ENCODE measurements at places on chromosomes 6 and 20. TPM values are rescaled to one million over a fixed set of nuclear protein-coding genes. Genes with fewer than 3 reads are reported as not detected.

Gene DYNLT2
- 3.9 TPM for total RNA-seq

Gene MYBL2
- total RNA-seq, result 3.0 TPM

Gene SNX5
- 132 TPM for total RNA-seq

Gene MATN4
- total RNA-seq, result not detected

Gene UBE2V1
- total RNA-seq, result 102 TPM

Gene LINC00237
- total RNA-seq, result not detected

Gene STX11
- total RNA-seq, result 11.6 TPM

Gene SLC17A3
- not detected for total RNA-seq

Gene ID4
- 2.8 TPM for total RNA-seq

Gene OPRL1
- total RNA-seq, result 0.27 TPM

Gene ADGB
- not detected for total RNA-seq

Gene GLP1R
- total RNA-seq, result not detected

Gene HMGN3
- 9.8 TPM for total RNA-seq

DNA sequence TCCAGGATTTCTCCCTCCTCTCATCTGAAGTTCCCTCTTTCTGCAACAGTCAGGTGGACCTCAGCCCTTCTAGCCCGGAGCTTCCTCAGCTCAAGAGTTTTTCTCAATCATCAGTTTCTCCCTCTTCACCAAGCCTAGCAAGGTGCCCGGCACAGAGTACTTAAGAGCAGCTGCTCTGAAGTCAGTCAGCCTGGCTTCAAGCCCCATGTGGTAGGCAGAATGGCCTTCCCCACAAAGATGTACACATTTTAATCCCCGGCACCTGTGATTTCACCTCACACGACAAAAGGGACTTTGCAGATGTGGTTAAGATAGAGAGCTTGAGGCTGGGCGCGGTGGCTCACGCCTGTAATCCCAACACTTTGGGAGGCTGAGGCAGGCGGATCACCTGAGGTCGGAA is 15.1 kb upstream of the RBPJL start:
- no peak for DNase-seq

- no peak for DNase-seq
Observed at GRCh38 chr20:12371990-12372389, 454.3 kb downstream of the BTBD3 start.

DNA sequence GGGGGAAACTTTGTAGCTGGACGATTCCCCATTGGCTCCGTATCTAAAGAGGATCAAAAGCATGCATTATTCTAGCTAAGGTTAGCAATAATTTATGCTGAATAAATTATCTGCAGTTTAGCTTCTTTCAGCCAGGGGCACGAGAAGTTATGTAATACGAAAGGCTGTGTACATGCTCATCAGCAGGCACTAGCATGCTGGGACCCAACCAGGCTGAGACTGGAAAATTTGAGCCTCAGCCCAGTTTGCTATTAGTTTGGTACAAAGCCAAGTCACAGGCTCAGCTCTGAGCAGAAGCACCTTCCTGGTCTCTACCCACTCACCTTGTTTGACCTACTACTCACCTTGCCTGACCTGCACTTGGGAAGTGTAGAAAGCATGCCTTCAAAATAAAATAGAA is 328.1 kb upstream of the ARID1B start:
- no peak for DNase-seq

DNA sequence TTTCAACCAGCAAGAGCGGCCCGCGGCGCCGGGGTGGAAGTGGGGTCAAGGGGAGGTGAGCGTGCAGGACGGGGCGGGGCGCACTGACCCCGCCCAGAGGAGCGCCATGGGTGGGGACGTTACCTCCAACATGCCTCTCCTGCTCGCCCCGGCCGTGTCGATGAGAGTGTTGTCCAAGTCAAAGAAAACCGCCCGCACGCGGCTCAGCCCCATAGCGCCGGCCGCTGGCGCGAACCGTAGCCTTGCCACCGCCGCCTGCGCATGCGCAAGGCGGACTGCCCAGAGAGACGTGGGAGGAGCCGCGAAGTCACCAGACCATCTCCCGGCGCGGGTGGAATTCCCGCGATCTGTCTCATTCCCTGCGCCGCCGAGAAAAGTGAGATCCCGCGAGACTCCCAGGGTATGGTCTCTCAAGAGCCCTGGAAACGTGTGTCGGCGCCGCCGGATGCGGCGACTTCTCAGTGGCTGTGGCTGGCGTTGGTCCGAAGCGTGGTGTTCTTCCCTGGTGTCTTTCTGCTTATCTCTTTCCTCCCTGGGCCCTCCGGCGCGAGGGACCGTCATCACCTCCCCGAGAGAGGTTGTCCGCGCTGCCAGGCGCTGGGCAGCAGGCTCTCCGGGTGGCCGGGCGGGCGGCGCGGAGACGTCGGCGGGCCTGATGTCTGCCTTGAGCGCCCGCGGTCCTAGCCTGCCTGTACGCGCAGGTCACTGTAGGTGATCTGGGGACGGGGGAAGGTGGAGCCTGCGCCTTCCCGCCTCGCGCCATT is at the start of gene NANP:
Gene NANP, minus strand, starts transcription at position 279 of the 764 bp plus-strand sequence. Its CDS starts 66 bp downstream, at position 213.
- peak; percentile 96 for DNase-seq

DNA sequence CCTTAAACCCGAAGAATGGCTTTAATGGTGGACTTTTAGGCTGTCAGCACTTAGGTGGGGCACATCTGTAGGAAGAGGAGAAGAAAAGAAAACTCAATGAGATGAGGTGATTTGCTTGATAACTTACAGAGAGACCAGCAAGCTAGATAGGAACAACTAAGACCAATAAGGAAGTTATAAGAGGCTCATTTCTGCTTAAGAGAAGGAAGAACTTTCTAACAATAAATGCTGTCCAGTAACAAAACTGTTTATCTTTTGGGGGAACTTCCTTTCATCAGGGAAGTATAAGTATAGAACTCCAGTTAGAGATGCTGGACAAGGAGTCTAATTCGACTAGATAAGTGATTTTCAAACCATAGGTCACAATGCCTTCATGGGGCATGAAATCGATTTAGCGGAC is 107.2 kb upstream of the SIRPA start:
- DNase-seq, result no peak

DNA sequence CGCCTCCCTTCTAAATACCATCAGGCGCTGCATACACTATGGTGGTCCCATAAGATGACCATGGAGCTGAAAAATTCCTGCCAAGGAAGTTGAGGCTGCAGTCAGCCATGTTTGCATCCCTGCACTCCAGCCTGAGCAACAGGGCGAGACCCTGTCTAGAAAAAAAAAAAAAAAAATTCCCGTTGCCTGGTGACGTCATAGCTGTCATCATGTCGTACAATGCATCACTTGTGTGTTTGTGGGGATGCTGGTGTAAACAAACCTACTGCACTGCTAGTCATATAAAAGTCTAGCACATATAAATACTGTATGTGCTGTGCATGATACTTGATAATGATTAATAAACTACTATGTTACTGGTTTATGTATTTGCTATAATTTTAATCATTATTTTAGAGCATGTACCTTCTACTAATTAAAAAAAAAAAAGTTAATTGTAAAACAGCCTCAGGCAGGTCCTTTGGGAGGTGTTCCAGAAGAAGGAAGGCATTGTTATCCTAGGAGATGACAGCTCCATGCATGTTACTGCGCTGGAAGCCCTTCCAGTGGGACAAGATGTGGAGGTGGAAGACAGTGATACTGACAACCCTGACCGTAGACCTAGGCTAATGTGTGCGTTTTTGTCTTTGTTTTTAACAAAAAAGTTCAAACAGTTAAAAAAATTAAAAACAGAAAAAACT is 132.6 kb downstream of the BANF2 start:
- DNase-seq, result no peak

GRCh38 chr20:21137078-21137477 is 11.2 kb downstream of the KIZ start:
- DNase-seq, result no peak

- DNase-seq, result no peak
Observed at GRCh38 chr6:146950351-146950835, 253.8 kb upstream of the STXBP5 start.

GRCh38 chr6:1610497-1611321 is 994 bp downstream of the FOXC1 start:
- no peak for DNase-seq

DNA sequence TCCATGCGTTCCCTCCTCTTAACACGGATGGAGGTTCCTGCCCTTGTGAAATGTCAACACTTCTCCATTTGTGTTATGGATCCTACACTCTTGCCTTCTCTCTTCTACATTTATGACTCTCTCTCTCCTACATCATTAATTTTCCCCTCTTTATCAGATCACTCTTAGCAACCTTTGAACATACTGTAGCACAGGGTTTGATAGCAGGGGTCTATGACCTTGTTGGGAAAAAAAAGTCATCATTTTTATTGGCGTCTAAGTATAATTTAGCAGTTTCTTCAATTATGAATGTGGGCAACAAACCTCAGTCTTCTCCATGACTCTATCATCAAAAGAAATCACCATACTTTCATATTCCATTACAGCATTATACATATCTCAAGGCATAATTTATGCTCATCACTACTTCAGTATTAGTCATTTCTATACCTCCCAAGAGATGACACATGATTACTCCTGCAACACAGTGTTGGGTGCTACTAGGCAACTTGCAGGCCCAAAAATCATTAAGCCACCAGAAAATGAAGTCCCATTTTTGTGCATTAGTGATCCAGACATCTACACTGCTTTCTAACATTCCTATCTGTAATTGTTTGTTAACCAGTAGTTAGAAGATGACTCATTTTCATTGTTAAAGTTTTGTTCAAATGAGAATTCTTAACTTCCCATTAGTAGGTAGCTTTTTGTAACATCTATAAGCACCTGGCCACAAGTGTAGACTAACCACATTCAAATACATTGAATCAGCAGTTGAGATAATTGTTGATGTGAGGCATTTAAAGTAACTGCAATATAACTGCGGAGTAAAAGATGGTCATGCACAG is 9.5 kb downstream of the CYP39A1 start:
- DNase-seq, result no peak

DNA sequence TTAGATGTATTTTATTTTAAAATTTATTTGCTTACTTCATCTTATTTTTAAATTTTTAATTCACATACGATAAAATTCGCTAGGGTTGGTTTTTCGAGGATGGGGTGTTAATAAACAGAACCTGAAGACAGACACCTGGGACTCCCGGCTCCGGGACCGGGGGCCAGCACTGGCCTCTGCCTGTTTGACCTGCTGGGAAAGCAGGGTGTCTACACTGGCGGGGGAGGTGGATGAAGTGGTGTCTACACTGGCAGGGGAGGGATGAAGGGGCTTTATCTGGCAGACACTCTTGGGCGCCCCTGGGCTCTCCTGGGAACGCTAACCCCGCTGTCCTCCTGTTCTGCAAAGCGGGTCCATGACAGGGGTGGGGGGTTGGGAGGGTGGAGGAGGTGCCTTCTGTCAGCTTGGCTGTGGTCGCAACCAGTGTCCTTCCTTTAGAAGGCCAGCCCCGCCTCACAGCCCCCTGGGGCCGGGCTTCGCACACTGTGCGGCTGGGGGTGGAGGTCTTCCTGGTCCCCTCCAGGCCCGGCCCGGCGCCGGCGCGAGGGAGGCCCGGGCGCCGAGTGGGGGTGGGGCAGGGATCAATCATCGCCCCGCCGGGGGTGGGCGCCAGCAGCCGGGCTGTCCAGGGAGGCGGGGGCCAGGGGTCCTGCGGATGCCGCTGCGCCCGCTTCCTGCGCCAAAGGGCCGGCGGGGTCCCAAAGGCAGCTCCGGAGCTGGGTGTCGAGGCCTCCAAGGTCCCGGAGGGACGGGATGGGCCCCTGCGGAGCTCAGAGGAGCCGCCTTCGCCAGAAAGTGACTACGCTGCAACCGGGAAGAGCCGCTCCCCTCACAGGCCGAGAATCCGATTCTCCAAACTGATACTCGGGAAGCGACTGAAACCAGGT is 1.8 kb downstream of the GATA5 start:
- no peak for DNase-seq

GRCh38 chr20:47655635-47656034 is 129.6 kb downstream of the SULF2 start:
- DNase-seq, result no peak

DNA sequence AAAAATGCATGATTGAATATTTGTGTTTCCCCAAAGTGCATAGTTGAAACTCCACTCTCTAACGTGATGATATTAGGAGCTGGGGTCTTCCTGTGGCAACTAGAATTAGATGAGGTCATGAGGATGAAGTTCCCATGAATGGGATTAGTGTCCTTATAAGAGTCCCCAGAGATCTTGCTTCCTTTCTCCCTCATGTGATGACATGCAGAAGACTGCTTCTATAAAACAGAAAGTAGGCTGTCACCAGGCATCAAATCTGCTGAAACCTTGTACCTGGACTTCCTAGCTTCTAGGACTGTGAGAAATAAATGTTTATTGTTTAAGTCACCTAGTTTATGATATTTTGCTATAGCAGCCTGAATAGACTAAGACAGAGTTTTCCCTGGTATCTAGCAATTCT is 586.5 kb upstream of the EPHA7 start:
- DNase-seq, result no peak

DNA sequence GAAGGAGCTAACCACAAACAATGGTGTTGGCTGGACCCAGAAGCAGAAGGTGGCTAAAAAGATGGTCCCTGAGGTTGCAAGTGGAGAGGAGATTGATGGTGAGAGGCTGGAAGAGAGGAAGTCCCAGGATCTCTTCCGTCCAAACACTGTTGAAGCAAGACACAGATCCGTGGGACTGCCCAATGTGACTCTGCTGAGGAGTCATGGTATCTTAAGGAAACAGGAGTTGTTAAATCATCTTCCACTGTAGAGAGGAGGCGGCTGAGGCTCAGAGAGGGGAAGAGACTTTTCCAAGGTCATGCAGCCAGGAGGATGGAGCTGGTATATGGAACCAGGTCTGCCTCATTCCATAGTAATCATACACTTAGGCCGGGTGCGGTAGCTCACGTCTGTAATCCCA is 4.1 kb upstream of the ZNF335 start:
- no peak for DNase-seq

DNA sequence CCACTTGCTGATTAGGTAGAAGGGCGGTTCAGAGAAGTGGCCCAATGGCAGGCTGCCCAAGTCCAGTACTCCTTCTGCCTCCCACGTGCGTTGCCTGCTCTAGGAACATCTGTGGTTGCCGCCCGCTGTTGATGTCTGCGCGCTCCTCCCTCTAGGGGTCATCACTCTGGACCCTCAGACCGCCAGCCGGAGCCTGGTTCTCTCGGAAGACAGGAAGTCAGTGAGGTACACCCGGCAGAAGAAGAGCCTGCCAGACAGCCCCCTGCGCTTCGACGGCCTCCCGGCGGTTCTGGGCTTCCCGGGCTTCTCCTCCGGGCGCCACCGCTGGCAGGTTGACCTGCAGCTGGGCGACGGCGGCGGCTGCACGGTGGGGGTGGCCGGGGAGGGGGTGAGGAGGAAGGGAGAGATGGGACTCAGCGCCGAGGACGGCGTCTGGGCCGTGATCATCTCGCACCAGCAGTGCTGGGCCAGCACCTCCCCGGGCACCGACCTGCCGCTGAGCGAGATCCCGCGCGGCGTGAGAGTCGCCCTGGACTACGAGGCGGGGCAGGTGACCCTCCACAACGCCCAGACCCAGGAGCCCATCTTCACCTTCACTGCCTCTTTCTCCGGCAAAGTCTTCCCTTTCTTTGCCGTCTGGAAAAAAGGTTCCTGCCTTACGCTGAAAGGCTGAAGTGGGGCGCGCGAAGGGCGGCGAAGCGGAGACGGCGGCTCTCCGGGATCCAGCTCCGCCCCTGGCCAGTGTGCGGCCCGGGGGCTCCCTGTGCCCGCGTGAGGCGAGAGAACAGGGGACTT is 8.5 kb downstream of the TRIM15 start:
- DNase-seq, result no peak
